CD4-positive, alpha-beta T cell treated with Interleukin-2 at 100 ng/mL for 4 hours (primary cell): ENCODE measurements at places on chromosomes 2 and 18.

DNA sequence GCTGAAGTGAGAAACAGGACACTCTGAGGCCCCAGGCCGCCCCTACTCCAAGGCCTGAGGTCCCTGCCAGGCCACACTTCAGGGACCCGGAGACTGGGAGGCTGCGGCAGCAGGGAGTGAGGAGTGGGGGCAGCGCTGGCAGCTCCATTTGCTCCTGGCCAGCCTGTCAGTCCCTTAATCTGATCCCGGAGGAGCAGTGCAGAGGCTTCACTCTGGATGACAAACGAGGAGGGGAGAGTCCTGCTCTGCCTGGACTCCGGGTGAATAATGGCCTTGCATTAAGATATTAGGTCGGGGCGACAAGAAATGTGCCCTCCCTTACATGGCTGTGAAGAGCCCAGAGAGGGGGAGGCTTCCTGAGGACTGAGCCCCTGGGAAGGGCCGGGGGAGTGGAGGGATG is 14.3 kb upstream of the PRSS56 start:
- no peak for DNase-seq

DNA sequence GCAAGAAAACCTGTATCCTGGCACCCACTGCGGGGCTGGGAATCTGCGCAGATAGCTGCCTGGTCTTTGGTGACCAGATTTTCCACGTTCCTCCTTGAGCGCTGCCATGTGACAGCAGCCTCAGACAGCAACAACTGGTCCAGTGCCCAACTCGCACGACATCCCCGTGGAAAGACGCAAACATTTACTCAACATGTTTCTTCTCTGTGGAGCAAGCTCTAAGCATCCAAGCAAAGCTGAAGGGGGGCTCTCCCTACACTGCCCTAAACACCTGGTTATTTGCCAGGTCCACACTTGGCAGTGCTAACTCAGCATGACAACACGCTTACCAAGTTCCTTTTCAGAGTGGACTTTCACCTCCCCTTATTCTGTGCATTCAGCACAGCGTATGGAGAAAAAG is 11.3 kb downstream of the ZNF516 start:
- no peak for DNase-seq

- DNase-seq, result no peak
Measured at GRCh38 chr2:96608469-96609455, 29.4 kb downstream of the KANSL3 start.

DNA sequence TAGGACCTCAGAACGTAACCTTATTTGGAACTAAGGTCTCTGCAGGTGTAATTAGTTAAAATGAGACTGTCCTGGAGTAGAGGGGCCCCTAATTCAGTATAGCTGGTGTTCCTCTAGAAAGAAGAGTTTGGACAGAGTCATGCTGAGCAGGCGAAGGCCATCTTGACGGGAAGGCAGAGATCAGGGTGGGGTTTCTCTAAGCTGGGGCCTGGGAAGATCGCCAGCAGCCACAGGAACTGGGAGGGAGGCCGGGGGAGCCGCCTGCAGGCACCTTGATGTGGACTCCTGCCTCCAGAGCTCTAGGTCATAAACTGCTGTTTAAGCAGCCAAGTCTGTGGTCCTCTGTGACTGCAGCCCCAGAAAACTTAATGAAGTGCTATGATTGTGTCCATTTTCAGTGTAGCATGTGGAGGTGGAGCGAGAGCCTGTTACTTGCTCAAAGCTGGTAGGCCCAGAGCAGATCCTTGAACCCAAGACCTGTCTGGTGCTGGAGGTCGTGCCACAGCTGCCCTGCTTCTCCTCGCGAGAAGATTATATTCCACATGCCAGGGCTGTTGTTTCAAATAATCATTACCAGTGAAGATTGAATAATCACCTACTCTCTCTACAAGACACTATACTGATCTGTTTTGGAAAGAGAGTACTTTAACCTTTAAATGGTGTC is 105.7 kb downstream of the TPO start:
- DNase-seq, result no peak

DNA sequence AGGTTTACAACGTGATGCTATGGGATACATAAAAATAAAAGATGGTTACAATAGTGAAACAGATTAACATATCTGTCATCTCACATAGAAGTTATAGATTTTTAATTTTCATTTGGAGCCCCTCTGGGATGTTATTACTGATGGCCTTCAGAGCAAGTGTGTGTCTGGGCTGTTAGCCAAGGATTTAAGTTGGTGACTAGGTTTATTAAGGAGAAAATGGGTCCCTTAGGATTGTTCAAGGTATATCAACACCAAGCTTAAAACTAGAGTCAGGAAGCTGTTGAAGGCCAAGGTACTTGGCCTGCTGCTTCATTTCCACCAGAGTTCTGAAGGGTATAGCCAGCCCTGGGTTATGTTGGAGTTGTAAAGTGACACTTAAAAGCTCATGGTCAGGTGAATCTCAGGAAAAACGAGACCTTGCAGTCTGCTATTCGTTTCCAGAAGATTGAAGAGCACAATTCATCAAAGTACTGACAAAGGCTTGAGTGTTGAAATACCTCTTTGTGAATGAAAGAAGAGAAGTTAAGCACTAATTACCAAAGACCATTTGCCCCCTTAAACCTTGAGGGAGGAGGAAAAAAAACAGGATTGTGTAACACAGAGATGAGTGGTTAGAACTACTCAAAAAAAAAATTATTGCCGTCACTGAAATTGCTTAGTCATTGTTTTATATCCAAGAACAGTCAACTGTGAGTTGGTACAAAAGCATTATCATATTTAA is 48.4 kb downstream of the MAP2 start:
- DNase-seq, result no peak

- no peak for DNase-seq
Measured at GRCh38 chr2:155997538-155997937, 335.0 kb downstream of the NR4A2 start.

GRCh38 chr18:74570266-74570665 is 27.4 kb upstream of the ZNF407 start:
- DNase-seq, result no peak

DNA sequence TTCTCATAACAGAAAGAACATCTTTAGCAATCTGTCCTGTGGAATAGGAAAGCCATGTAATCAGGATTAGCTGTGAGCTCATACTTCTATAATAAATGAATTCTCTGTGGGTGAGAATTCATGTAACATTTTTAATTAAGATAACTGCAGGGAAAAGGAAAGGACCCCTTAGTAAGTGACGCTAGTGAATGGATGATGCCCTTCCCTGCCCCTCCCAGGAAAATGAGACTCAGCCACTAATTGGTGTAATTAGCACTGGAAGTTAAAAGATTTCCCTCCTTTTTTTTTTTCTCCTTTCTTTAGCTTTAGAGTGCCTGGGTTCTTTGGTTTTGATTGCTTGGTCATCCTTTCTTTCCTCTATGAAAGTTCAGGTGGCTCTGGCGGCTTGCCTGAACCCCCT is 90.3 kb downstream of the VWA3B start:
- DNase-seq, result no peak

- DNase-seq, result no peak
Measured at GRCh38 chr18:25873833-25874232, 216.6 kb downstream of the SS18 start.

GRCh38 chr2:227025510-227025909 is 138.5 kb downstream of the COL4A4 start:
- no peak for DNase-seq

DNA sequence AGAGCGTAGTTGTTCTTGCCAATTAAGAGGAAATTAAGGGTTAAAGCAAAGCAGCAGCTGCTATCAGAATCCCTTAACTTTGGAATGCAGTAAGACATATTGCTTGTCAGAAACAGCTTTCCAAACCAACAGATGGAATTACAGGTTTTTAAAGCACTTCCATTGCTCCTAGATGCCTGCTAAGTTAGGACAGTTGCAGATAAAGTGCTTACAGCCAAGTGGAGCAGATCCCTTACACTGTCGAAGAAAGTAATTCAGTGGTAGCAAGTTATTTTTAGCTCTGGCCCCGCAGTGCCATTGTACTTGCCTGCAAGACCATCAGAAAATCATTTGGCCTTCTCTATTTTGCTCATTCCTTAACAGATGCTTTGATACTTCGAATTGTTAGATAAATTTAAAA is 5.4 kb downstream of the PDK1 start:
- DNase-seq, result no peak

DNA sequence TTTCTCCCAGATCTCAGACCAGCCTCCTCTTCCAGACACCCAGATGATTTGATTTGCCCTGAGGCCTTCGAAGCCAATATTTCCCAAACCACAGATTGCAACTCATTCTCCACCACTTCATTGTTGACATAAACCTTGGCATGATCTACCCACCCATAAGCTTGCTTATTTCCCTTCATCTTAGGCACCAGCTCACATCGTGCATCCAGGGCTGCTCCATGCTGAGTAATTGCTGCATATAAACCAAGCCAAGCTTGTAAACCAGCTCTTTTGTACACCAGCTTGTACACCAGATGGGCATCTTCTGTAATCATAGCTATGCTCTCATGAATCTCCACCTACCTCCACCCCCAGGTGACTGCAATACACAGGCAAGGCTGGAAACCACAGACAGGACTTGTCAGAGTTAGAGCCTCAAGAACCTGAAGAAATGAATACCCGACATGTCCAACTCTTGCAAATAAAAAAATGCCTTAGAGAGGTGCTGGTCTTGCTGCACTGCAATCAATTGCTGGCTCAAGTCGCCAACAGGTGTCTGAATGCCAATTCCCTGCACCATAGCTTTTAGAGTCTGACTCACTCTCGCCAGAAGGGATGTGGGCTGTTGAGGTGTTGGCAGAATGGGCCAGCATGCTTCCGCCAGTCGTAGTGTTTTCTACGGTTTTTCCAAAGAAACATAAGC is 31.5 kb downstream of the TRABD2A start:
- DNase-seq, result peak; percentile 65

DNA sequence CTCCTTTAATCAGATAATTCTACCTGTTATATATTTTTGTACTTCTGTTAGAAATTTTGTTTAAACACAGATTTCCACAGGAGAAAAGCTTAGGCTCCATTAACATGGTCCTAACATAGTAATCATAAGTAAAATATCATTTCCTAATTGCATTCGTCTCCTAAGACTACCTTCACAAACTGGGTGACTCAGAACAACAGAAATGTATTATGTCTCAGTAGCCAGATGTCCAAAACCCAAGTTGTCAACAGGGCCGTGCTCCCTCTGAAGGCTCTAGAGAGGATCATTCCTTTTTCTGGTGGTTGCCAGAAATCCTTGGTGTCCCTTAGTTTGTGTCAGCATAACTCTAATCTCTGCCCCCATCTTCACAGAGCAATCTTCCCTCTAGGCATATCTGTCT is 5.4 kb downstream of the FBXO15 start:
- no peak for DNase-seq

GRCh38 chr2:221482666-221483455 is 89.2 kb downstream of the EPHA4 start:
- DNase-seq, result no peak

DNA sequence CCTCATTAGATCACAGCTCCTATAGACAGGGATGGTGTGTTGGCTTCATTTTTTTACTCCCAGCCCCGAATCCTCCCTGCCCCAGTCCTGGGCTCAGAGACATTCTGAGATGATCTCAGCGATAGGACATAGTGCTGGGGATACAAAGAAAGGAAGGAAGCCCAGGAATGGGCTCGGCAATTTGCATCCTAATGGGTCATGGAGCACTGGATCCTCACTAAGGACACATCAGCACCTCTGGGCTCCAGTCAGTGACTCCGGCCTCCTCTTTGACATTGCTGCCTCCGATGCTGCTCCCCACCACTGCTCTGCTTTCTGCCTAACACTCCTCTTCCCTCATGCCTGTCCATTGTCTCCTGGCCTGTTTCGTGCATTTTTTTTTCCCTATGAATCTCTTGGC is 489.1 kb downstream of the STK39 start:
- DNase-seq, result no peak

GRCh38 chr2:32418778-32419177 is 62.0 kb downstream of the BIRC6 start:
- no peak for DNase-seq

- no peak for DNase-seq
Measured at GRCh38 chr2:12807907-12808810, 91.4 kb downstream of the TRIB2 start.

- DNase-seq, result no peak
Measured at GRCh38 chr18:73933685-73934084, 213.9 kb downstream of the FBXO15 start.

- no peak for DNase-seq
Measured at GRCh38 chr2:145464866-145465265, 944.9 kb upstream of the ZEB2 start.

- DNase-seq, result no peak
Measured at GRCh38 chr2:174784909-174785308, 20.6 kb upstream of the CHRNA1 start.

DNA sequence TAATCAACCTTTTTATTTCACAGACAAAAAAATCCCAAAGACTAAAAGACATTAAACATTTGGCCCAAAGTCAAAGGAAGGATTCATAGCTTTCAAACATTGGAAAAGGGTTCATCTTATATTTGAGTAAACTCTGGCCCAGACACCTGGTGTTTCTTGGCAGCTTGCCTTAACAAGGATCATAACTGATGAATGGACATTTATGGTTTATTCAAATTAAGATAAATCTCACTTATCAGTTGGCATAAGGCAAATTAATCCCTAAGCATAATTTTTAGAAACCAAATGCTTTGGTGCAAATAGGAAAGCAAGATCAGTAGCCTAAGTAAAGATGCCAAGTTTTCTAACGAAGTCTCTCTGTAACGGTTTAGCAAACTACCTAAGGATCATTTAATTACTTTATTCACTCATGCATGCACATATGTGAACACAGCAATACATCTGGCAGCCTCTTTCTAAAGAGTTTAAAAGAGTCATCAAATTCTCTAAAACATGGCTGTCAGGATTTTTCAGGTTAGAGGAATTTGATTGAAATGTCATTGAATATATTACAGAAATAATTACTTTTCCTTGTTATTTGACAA is 323.4 kb upstream of the RBMS1 start:
- no peak for DNase-seq

DNA sequence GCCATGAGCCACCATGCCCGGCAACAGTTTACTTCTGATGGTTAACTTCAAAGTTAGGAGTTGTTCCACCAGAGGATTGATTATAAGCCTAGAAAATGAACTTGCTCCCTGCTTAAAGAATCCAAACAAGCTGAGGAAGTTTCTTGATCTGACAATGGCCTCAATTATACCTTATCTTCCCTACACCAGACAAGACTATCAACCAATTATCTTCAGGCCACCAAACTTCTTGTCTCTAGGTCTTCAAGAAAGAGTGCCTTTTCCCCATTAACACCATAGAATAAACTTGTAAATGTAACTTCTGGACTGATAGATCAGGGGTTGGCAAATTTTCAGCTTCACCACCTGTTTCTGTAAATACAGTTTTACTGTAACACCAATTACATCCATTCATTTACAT is 15.0 kb downstream of the ZC3H8 start:
- no peak for DNase-seq

- DNase-seq, result no peak
Measured at GRCh38 chr2:175631245-175631623, 370.8 kb downstream of the LNPK start.

GRCh38 chr2:112942654-112943002 is 31.7 kb downstream of the IL37 start:
- no peak for DNase-seq

- DNase-seq, result no peak
Measured at GRCh38 chr18:45328811-45329210, 286.5 kb upstream of the SLC14A2 start.
